Immature natural killer cell (primary cell): ENCODE measurements at places on chromosomes 3 and 15. TPM values are rescaled to one million over a fixed set of nuclear protein-coding genes. Genes with fewer than 3 reads are reported as not detected.

Gene TTC23
- polyA plus RNA-seq = not detected

- H3K27me3 ChIP-seq = peaks cover 8% of the 10 kb centered on the region
- no peak overlapping the region for H3K4me3 ChIP-seq
- DNase-seq = no peak
- no peaks in the 10 kb centered on the region for H3K36me3 ChIP-seq
- H3K27ac ChIP-seq = no peak overlapping the region
- H3K4me1 ChIP-seq = no peaks in the 10 kb centered on the region
Observed at GRCh38 chr15:80507131-80507530, 102.9 kb downstream of the ARNT2 start.

GRCh38 chr3:73784686-73785392 is 160.1 kb upstream of the PDZRN3 start:
- no peaks in the 10 kb centered on the region for H3K36me3 ChIP-seq
- H3K27me3 ChIP-seq = no peaks in the 10 kb centered on the region
- H3K4me3 ChIP-seq = no peak overlapping the region
- H3K4me1 ChIP-seq = no peaks in the 10 kb centered on the region

Gene PCCB
- 61.5 TPM for polyA plus RNA-seq

Gene FANCD2OS
- polyA plus RNA-seq = not detected

GRCh38 chr15:96565266-96565665 is 234.8 kb downstream of the NR2F2 start:
- no peak overlapping the region for H3K27ac ChIP-seq
- no peak for DNase-seq
- H3K4me3 ChIP-seq = no peak overlapping the region
- no peaks in the 10 kb centered on the region for H3K27me3 ChIP-seq

DNA sequence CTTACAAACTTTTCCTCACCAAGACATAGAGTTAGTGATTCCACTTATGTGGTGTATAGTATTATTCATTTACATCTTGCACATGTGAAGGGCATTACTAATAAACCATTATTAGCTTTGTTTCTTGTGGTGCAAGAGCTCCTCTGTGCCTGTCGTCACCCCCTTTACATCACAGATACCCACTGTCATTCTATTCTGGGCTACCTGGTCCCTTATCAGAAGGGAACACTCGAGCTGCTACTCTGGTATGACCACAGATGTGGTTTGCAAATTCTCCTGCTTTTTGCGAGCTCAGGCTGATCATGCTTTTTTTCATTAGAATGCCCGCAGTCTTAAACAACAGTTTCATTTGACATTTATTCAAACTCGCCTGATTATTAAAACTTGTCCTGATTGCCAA is 13.9 kb upstream of the SENP2 start:
- no peak overlapping the region for H3K4me3 ChIP-seq
- H3K27me3 ChIP-seq = no peaks in the 10 kb centered on the region
- peaks cover 8% of the 10 kb centered on the region for H3K4me1 ChIP-seq

Gene CLEC3B
- 2.0 TPM for polyA plus RNA-seq

DNA sequence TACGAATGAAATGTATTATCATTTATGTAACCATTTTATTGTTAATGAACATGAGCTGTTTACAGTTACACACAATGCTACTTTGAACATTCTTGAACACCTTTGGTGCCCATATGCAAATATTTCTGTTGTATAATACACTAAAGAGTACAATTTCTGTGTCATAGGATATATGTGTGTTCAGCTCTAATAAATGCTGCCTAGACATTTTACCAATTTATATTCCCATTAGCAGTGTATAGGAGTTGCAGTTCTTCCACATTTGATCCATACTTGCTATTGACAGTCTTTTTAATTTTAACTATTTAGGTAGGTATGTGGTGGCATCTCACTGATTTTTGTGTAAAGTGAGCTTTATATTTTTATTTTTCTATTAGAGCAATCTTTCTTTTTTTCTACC is 331.8 kb downstream of the ZIC1 start:
- H3K36me3 ChIP-seq = no peaks in the 10 kb centered on the region
- DNase-seq = no peak
- no peaks in the 10 kb centered on the region for H3K27me3 ChIP-seq

Gene MUSTN1
- not detected for polyA plus RNA-seq

DNA sequence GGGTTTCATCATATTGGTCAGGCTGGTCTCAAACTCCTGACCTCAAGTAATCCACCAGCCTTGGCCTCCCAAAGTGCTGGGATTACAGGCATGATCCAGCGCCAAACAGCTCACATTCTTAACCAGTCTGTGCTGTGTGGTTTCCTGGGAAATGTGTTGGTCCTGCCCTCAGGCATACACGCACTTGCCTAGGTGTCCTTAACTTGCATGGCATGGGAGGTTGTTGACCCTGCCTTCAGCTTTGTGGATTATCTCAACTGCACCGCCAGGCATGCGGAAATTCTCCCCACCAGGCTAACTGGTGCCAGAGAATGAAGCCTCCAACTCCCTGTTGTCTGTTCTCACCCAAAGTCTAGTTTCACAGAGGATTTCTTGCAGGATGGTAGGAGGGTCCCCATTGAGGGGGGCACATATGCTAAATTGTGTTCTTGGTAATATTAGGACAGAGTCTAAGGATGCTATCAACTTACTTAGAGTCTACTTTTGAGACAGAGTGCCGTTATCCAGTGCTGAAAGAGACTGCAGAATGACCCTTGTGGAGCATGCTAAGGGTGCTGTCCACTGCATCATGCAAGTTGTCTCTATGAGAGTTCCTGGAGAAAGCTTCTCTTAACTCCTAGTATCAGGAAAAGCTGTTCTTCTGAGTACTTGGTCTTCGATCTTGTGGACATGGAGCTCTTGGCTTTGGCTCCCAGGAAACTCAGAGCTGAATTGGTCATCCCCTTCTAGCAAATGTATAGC is 61.6 kb upstream of the EIF1B start:
- H3K4me1 ChIP-seq = peaks cover 24% of the 10 kb centered on the region
- no peak overlapping the region for H3K27ac ChIP-seq
- peaks cover 2% of the 10 kb centered on the region for H3K27me3 ChIP-seq
- H3K36me3 ChIP-seq = no peaks in the 10 kb centered on the region
- H3K4me3 ChIP-seq = no peak overlapping the region

Gene SEMA6D
- polyA plus RNA-seq = not detected

GRCh38 chr3:125267460-125267859 is 54.9 kb upstream of the SLC12A8 start:
- H3K27ac ChIP-seq = no peak overlapping the region
- peaks cover 4% of the 10 kb centered on the region for H3K36me3 ChIP-seq
- peaks cover 37% of the 10 kb centered on the region for H3K4me1 ChIP-seq
- DNase-seq = no peak
- no peak overlapping the region for H3K4me3 ChIP-seq

Gene MAGEF1
- 21.9 TPM for polyA plus RNA-seq

DNA sequence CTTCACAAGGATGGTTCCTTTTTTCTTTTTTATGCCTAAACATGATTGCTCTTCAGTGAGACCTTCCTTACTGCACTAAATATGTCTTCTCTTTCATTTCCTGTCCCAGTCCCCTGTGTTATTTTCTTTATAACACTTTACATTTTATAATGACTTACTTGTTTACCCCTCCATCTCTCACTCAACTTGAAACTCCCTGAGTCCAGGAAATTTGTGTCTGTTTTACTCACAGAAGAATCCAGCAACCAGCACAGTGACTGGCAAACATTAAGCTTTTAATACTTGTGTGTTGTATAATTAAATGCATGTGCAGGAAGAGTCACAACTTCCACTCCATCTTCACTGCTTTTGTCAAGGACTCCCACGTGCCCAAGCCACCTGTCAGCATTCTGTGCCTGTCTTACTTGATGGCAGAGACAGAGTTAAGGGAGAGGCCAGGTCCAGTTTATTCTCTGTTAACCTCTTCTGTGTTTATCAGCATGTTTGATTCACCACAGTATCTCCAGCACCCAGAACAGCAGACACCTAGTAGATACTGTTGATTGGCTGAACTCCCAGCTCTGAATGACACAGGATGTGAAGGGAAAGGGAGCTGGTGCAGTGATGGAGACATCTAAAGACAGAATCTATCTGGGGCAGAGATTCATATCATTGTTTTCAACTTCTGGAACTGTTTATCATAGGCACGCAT is 42.8 kb downstream of the SSR3 start:
- DNase-seq = no peak
- no peak overlapping the region for H3K4me3 ChIP-seq
- H3K4me1 ChIP-seq = no peaks in the 10 kb centered on the region

DNA sequence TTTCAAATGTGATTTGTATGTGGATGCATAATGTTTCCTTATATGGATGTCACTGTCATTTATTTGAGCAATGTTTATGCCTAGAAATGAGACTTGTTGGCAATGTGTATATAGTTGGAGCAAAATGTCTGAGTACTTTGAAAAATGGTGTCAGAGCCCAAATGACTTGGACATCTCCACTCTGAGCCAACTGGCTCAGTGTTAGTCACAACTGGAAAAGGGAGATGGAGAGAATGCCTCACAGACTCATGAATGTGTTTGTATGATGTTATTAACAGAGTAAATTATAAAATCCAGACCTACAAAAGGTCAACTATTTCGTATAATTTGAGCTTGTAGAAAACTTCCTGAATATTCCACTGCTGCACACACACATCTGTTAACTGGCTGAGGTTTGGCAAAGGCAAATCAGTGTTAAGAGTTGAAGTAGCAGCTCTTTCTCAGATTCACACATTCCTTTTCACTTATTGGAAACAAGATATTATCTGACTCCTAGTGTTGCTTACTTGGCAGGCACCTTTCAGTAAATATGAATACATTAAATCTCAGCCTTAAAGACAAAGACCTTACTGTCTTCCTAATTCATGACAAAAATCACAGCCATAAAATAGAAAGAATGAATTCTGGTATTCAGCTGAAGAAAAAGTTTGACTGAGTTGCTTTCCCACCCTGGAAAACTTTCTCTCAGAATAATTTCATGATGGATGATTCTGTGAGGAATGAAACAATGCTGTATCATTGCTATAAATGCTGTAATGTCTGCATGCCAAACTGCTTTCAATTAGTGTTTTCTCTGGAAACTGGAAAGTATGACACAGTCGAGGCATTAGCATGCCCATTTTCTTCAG is 27.0 kb downstream of the ADIPOQ start:
- H3K36me3 ChIP-seq = no peaks in the 10 kb centered on the region
- no peak overlapping the region for H3K27ac ChIP-seq
- H3K4me1 ChIP-seq = peaks cover 35% of the 10 kb centered on the region
- no peak for DNase-seq
- H3K4me3 ChIP-seq = no peak overlapping the region
- peaks cover 2% of the 10 kb centered on the region for H3K27me3 ChIP-seq

Gene ARNT2
- not detected for polyA plus RNA-seq

DNA sequence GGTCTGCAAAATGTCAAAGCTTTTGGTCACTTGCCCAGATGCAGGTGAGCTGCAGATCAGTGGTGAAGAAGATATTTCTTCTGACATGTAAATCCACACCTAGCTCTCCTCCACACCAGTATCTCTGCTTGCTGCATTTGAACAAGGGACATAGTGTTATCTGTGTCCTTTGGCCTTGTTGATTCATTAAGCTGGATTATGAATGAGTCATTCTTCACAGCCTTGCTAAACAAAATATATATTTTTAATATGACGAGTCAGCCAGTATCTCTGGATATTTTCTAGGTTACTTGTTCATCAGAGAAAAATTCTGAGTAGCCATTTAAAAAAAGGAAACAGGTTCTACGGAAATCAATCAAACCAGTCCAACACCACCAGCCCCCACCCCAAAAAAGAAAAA is 190.6 kb upstream of the ADAMTS9 start:
- no peak overlapping the region for H3K27ac ChIP-seq
- H3K4me3 ChIP-seq = no peak overlapping the region
- no peaks in the 10 kb centered on the region for H3K4me1 ChIP-seq
- H3K27me3 ChIP-seq = peaks cover 2% of the 10 kb centered on the region

GRCh38 chr3:186665625-186666188 is at the start of gene HRG:
HRG (plus strand) TSS chr3:186666014; CDS start chr3:186666032, 18 bp downstream.
- peaks cover 7% of the 10 kb centered on the region for H3K27me3 ChIP-seq
- no peak within 1 kb of the TSS for H3K4me3 ChIP-seq
- no peak within 1 kb of the TSS for H3K27ac ChIP-seq
- H3K4me1 ChIP-seq = no peaks in the 10 kb centered on the region
- DNase-seq = no peak

GRCh38 chr3:57434041-57434440 is 110.1 kb downstream of the DNAH12 start:
- no peak for DNase-seq
- no peak overlapping the region for H3K4me3 ChIP-seq
- no peaks in the 10 kb centered on the region for H3K27me3 ChIP-seq
- no peak overlapping the region for H3K27ac ChIP-seq

DNA sequence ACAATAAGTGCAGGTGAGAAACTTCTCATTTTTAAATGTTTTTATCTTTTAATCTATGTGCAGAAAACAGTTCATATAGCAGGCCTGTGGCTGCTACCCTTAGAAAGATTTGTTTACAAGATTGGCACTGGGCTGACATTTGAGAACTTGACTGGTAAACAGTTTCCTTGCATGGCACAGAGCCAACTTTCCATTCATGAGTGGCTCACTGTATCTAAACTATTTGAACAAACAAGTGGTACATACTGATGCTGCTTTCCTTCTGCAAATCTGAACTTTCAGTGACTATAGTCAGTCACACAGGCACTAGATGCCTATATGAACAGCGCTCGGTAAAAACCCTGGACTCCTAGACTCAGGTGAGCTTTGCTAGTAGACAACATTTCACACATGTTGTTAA is 6.3 kb upstream of the GTPBP8 start:
- H3K27me3 ChIP-seq = no peaks in the 10 kb centered on the region
- peak; percentile 44 for DNase-seq
- H3K4me1 ChIP-seq = peaks cover 27% of the 10 kb centered on the region
- no peak overlapping the region for H3K27ac ChIP-seq
